ENCODE measurements at places on chromosomes 12 and 14.

DNA sequence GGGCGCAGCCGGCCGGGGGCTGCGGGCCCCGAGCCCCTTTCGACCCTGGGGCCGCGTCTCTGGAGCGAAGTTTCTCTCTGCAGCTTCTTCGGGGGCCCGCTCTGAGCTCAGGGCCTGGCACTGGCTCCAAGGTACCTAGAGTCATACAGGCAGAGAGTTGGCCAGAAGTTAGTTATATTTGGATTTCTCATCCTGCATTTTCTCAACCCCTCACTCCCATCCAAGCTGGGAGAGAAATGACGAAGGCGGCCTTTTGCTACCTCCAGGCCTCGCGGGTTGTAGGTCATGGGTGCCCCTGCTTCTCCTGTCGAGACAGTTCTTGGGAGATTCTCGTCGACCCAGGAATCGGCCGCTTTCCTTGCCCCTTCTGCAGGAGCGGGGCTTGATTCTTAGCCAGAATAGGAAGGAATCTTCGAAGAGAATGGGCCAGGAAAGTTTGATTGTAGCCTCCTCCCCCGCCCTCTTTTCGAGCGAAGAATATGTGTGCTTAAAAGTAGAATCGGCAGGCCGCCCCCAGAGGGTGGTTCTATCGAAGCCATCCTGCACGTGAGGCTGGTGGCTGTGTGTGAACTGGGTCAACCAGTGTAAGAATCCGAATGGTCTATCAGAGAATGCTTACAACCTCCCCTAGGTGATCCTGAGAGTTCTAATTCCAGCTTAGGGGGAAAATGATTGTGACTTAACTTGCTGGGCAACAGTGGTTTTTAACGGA is 785 bp downstream of the MLEC start:
- DNase-seq, result no peak

- DNase-seq, result no peak
Measured at GRCh38 chr14:49493557-49493956, 92.6 kb downstream of the RPS29 start.

GRCh38 chr12:5230861-5231260 is 187.2 kb downstream of the KCNA5 start:
- no peak for DNase-seq

GRCh38 chr12:124866195-124866882 is 2.7 kb upstream of the SCARB1 start:
- DNase-seq, result no peak

DNA sequence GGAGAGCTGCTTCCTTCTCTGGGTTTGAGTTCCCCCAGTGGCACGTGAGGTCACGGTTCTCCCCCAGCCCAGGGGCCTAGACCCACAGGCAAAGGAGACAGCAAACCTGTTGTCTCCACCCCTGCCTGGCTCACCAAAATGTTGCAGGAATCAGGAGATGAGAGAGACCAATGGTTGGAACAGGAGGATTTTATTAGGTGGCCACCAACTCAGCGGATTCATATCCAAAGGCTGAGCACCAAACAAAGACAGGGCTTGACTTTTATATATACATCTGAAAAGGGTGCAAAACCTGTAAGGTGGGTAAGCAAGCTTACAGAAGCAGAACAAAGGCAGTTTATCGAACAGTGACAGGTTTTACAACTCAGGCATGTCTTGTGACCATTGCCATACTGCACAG is 9.2 kb upstream of the ADAM21 start:
- DNase-seq, result no peak

DNA sequence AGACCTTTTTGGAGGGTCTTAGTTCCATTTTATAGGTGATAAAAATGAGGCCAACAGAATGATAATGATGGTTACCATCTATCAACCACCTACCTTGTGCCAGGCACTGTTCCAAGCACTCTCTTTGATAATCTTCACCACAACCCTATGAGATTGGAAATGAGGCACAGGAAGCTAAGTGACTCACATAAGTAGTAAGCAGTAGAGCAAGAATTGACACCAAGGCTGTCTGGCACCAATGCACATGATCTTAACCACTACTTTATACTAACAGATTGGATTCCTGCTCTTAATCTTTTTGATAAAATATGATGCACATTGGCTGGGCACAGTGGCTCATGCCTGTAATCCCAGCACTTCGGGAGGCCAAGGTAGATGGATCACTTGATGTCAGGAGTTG is 91.4 kb downstream of the DRAM1 start:
- no peak for DNase-seq

DNA sequence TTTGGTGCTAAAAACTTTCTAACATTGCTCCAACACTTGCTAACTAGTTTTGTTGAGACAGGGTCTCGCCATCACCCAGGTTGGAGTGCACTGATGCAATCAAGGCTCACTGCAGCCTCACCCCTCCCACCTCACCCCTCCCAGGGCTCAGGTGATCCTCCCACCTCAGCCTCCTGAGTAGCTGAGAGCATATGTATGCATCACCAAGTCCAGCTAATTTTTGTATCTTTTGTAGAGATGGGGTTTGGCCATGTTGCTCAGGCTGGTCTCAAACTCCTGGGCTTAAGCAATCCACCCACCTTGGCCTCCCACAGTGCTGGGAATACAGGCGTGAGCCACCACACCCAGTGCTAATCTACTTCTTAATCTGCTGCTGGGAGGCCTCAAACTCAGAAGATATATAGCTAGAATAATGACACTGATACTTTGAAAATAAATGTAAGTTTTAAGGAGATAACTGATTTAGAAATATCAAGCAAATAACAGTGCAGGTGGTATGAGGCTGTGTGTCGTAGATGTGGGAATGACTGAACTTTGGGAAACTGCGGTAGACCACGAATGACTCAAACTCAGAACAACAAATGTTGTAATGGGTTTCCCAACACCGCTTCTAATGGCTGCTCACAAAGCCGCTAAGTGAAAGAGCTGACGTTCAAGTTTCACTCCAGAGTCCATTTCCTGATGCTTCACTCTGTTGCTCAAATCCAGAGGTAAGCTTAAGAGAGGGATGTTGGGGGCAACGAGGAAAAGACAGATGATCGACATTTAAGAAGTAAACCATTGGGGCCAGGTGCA is 10.0 kb downstream of the TMCC3 start:
- DNase-seq, result no peak

- no peak for DNase-seq
Measured at GRCh38 chr14:23933108-23933741, 20.3 kb upstream of the DHRS4 start.

DNA sequence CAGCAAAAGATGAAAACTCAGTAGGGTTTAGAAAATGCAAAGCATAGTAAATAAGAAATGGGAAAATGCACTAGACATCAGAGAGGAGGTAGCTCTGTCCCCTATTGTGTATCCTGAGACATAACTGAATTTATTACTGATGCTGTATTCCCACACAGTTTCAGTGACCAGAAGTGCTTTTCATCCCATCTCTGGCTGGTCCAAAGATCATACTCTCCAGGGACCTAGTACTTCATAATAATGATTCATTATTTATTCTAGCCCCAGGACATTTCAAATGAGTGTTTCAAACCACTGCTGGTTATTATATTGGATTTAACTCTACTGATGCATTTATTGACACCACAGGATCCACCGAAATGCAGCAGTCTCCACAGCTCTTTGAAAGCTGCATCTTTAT is 163.3 kb downstream of the PAWR start:
- DNase-seq, result no peak

DNA sequence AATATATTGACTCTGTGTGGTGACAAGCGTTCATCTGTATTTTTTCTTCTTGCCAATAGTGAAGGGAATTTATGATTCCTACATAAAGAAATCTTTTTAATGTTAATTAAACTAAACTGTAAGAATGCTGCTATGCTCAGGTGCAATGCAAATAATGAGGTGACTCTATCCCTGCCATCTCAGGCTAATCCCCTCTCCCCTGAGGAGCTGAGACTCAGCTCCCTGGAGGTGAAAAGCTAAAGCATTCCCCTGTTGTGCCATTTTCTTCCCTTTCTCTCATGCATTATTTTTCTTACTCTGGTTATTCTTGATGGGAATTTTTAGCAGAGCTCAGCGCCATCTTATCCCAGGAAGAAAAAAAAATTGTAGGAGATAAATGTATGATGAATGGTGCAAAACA is 113.9 kb upstream of the FGD4 start:
- DNase-seq, result no peak
